Brain pericyte (primary cell): ENCODE measurements at places on chromosomes 12 and 14.

DNA sequence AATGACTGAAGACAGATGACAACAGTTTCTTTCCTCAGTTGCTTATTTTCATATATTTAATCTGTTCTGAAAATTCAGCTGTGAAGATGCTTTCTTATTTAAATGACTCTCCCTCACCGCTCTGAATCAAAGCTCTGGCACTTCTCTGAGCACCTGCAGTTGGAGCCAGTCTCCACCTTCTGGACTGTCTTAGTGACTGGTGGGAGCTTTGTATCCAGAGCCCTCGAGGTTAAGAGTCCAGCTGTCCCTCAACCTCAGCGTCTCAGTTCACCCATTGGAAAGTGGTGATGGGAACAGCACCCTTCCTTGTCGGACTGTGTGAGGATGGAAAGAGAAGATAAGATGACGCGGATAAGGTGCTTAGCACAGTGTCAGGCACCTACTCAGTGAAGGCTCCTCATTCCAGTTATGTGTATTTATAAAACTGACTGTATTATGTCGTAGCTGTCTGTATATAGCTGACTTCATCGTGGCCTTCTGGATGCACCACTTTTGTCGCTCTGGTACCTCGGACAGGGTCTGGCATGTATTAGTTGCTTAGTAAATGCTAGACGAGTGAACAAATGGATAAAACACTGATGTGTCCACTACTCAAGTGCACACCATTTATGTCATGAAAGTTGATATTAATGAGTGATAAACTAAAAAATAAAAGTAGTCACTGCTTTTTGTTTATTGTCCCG is 34.5 kb downstream of the ELK3 start:
- no peak for DNase-seq

- no peak for DNase-seq
Measured at GRCh38 chr12:99055299-99055698, 410.2 kb downstream of the APAF1 start.

- no peak for DNase-seq
Measured at GRCh38 chr14:39293629-39294028, 59.9 kb downstream of the MIA2 start.

DNA sequence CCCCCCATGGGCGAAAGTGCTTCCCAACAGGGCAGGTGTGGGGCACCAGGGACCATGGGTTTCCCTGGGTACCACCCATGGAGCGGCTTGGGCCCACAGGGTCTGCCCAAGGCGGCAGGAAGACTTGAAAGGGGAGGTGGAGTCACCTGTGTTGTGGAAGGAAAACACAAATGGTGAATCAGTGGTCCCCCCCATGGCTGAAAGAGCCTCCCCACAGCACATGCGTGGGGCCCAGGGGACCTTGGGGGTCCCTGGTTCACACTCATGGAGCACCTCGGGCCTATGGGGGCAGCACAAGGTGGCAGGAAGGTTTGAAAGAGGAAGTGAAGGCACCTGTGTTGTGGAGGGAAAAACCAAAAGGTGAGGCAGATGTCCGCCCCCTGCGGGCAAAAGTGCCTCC is 581.9 kb downstream of the ALG10 start:
- no peak for DNase-seq

DNA sequence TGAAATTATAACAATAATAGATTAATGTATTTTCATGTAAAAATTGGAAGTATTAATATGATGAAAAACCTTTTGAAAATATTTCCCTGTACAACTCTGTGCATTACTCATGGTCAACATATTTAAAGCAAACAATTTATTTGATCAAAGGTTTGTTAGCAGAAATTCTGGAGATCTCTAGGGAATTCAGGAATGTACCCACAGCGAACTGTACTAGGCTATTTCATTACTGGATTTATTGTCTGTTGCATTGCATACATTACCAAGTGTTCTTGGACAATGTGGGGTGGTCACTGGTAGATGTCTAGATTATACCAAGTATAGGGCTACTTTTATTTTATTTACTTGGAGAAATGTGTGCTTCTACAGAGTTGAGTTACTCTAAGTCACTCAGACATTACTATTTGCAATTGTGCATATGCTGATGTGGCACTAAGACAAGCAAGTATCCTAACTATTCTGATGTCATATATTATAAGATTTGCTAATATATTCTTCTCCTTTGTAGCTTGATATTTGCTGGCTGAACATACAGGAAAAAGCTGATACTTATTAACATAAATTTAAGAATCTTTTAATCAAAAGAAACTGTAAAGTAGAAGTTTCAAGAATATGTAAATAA is 323.3 kb downstream of the CCER1 start:
- DNase-seq: no peak

- no peak for DNase-seq
Measured at GRCh38 chr14:95360828-95361227, 41.1 kb upstream of the CLMN start.

GRCh38 chr14:44388306-44388705 is 118.8 kb downstream of the FSCB start:
- DNase-seq: no peak

DNA sequence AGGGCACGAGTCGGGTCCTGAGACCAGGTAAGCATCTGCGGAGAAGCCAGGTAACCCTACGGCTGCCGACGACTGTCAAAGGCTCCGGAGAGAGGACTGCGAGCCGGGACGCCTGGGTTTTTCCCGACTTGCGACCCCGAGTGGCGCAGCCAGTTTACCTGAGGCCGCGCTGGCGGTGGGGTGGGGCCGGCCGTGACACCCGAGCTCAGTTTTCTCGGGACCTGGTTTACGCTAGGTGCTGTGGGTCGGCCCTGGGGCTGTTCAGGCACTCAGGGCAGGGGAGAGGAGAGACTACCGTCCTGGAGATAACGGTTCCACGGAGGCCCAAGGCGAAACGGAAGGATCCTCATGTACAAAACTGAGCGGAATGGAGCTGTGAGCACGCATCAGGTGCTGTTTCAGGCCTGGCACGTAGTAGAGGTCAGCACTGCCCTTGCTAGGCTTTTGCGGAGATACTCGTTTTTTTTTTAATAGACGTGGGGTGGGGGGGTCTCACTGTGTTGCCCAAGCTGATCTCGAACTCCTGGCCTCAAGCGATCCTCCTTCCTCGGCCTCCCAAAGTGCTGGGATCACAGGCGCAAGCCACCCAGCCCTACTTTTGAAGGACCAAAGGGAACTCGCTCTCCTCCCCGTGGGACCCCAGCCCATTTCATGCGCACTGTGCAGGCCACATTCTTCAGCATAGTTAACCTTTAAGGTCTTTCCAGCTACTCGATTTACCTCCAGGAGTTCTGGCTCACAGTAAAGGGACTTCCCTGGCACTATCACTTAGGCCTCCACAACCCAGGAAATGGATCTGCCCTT is 471 bp downstream of the MTRFR start:
- no peak for DNase-seq

DNA sequence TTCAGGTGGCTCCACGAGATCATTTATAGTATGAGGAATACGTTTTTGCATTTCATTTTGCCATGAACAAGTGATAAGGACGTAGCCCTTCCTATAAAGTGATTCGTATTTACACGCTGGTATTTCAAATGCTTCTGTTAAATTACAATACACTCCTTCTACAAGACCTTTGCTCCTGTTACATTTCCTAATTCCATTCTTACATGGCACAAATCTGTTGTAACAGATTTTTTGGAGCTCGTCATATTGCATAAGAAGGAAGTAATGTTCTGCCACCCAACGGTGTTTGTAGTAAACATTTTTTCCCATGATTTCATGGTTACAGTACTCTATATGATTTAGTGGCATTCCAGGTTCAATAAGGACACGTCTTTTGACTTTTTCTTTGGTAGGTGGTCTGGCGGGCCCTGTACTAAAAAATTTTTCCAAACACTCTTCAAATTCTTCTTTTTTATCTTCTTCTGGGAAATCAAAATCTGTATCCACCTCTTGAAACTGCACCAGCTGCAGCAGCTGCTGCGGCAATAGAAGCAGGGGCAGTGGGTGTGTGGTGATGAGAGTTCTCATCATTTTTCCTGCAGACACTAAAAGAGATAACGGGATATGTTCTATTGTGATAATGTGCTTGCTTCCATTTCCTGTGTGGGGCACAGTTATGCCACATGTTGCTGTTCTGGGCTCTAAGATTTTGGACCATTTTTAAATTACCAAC is 4.2 kb downstream of the RNASE9 start:
- DNase-seq: no peak

DNA sequence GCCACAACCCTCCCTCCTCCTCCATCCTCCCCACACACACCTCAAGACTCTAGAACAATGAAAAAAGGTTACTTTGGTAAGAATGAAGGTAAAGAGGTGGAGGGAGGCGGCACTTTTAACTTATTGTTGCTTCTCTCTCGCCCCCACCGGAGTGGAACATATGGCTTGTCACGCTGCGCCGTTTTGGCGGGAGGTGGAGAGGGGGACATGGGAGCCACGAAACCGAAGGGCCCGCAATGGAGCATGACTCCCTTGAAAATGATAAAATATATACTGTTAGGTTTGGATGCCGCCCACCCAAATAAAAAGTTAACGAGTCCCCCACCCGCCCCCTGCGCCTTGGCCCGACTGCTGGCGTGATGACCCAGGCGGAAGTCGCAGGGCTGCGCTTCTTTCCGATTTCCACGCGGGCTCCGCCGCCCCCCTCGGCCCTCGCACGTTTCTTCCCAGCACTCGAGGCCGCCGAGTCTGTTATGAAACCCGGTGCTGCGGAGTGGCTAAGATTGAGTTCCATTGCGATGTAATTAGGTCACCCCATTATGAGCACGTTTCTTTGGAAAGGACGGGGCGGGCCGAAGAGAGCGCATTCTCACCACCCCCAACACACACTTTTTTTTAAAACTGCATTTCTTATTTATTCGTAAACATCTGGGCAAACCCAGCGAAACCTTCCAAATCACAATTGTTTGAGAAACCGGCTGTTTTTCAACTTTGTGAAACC is 1.4 kb upstream of the ZFP36L1 start:
- no peak for DNase-seq

GRCh38 chr12:14756334-14757143 is 46.7 kb downstream of the WBP11 start:
- DNase-seq: no peak

DNA sequence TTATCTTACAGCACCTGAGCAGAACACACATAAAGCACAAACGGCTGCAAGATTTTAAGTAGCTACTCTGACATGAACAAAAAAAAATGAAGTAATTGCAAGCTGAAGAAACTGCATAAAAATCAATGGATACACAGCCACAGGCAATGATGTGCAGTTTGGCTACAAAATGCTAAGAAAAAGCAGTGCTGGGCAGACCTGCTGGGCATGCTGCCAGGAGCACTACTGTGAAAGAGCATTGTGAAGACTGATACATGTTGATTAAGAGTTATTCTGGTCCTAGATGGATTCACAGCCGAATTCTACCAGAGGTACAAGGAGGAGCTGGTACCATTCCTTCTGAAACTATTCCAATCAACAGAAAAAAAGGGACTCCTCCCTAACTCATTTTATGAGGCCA is 20.1 kb upstream of the RTN1 start:
- no peak for DNase-seq
